NCI-H2081 (cell line): ENCODE measurements at places on chromosomes 16 and 17.
A peak's percentile ranks its signal among the peaks of the same experiment; 100 is the strongest.

- no peak for DNase-seq
These were observed 9.0 kb downstream of the RAB11FIP4 start for GRCh38 chr17:31400481-31400950.

GRCh38 chr17:74478420-74479100 is 12.1 kb downstream of the CD300A start:
- no peak for DNase-seq

- no peak for DNase-seq
These were observed 108.2 kb downstream of the SLC39A11 start for GRCh38 chr17:72984145-72984925.

- DNase-seq = no peak
These were observed 1.1 kb downstream of the FLII start for GRCh38 chr17:18257268-18257981.

DNA sequence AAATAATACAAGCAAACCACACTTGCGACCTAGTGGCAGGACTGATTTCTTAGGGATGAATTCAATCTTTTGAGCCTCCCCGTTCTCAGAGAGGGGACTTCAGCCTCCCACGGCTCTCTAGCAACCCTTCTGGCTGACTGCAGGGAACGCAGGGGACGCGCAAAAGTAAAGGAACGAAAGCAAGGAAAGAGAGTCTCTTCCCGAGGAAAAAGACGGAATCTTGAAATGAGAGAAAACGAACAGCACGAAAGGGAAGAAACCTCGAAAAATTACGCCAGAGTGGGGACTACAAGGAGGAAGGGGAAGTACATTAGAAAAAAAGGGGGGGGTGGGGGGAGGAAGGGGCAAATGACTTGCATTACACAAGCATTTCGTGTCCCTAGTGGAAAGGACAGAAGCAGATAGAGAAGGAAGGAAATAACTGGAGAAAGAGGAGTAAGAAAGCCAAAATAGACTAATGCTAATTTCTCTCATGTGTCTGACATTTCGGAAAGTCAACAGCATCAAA is 1.2 kb downstream of the GRB2 start:
- DNase-seq = peak; percentile 73

GRCh38 chr17:65941356-65941899 is 250.5 kb downstream of the CEP112 start:
- no peak for DNase-seq

DNA sequence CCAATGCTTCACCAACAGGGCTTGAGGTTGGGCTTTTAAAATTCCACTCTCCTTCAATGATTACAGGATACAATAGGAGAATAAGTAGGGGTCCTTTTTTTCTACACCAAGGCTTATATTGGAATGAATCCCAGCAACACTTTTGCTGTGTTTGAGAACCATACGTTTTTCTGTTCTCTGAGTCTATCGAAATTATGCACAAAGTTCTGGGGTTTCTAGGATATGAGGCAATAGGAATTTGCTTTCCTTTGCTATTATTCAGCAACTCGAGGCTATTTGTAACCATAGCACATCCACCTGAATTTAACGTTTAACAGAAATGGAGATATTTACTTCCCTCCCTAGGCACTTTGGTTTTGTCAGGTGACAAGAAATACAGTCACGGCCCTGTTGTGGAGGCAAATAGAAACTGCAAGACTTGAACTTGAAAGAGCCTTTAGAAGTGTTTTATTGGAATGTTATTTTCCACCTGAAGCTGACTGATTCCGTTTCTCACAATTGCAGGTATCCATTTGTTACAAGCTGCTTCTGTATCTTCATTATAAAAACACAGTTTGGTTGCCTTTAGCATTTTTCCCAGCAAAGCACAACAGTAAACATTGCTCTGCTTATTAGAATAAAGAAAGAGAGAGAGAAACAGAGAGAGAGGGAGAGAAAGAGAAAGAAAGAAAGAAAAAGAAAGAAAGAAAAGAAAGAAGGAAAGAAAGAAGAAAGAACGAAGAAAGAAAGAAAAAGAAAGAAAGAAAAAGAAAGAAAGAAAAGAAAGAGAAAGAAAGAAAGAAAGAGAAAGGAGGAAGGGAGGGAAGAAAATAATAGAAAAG is 109.6 kb downstream of the HS3ST3A1 start:
- DNase-seq = no peak

DNA sequence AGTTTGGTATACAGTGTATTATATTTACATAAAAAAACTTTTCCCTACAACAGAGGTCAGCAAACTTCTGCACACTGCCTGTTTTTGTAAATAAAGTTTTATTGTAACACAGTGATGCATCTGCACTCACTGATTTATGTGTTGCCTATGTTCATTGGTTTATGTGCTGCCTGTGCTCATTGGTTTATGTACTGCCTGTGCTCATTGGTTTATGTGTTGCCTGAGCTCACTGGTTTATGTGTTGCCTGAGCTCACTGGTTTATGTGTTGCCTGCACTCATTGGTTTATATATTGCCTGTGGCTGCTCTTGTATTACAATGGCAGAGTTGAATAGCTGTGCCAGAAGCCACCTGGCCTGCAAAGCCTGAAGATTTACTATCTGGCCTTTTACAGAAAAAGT is 81.6 kb downstream of the MYH11 start:
- no peak for DNase-seq

- DNase-seq = no peak
These were observed 23.9 kb upstream of the WSB1 start for GRCh38 chr17:27269974-27270373.
